ENCODE measurements at places on chromosomes 11 and 22. TPM values are rescaled to one million over a fixed set of nuclear protein-coding genes. Genes with fewer than 3 reads are reported as not detected.

GRCh38 chr11:121032546-121032945, 8.6 kb downstream of the TBCEL start:
- H3K27me3 ChIP-seq: no peaks in the 10 kb centered on the region
- no peak overlapping the region for H3K27ac ChIP-seq
- H3K36me3 ChIP-seq: no peaks in the 10 kb centered on the region
- no peak overlapping the region for H3K4me3 ChIP-seq
- H3K4me1 ChIP-seq: no peaks in the 10 kb centered on the region

GRCh38 chr11:86930957-86931547, 24.1 kb downstream of the FZD4 start:
- no peaks in the 10 kb centered on the region for H3K36me3 ChIP-seq
- no peak overlapping the region for H3K4me3 ChIP-seq
- peak; percentile 56 for DNase-seq
- H3K4me1 ChIP-seq: peaks cover 50% of the 10 kb centered on the region
- H3K27ac ChIP-seq: peak overlapping the region; percentile 70

OR6A2 gene
- polyA plus RNA-seq: 0.06 TPM

GRCh38 chr22:45602824-45603595, 68.6 kb upstream of the ATXN10 start:
- no peaks in the 10 kb centered on the region for H3K36me3 ChIP-seq
- H3K27me3 ChIP-seq: peaks cover 1% of the 10 kb centered on the region
- no peaks in the 10 kb centered on the region for H3K4me1 ChIP-seq
- no peak overlapping the region for H3K4me3 ChIP-seq
